ENCODE measurements at places on chromosomes 4 and X. TPM values are rescaled to one million over a fixed set of nuclear protein-coding genes. Genes with fewer than 3 reads are reported as not detected.

- no peak for DNase-seq
Measured at GRCh38 chrX:140815868-140816267, 106.3 kb downstream of the LINC00632 start.

- no peak for DNase-seq
Measured at GRCh38 chrX:98924511-98924910, 1485.6 kb downstream of the PCDH19 start.

GRCh38 chr4:123110147-123110546, 187.8 kb upstream of the NUDT6 start:
- no peak for DNase-seq

DNA sequence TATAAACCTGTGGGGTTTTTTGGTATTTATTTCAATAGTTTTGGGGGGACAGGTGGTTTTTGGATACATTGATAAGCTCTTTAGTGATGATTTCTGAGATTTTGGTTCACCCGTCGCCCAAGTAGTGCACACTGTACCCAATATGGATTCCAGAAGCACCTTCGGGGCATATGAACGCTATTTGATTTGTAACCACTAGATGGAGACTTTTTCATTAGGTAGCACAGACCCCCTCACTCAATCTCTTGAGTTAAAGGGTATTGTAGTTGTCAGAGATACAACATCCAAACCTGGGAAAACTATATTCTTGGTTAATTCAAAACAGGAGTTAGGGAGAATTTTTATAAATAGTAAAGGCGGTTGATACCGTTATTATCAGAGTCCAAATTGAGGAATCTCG, 79.8 kb downstream of the SPANXN3 start:
- no peak for DNase-seq

- no peak for DNase-seq
Measured at GRCh38 chr4:11839889-11840288, 411.2 kb upstream of the HS3ST1 start.

- no peak for DNase-seq
Measured at GRCh38 chr4:155060419-155060818, 148.0 kb upstream of the NPY2R start.

DNA sequence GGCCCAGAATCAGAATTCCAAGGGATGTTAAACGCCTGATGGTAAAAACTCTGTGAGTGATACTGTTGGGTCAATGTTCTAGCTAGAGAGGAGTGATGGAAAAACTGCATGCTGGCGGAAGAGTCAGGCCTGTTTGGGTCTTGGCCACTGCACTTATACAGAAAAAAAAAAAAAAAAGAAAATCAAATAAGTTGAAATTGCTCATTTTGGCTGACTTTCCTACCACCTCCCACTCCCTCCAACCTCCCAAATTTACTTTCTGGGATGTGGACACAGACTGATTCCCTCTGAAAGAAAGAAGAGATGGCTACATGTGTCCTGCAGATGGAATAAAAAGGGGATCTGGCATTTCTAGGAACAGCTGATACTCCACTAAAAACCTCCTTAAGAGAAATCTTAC, 234.1 kb upstream of the GIMD1 start:
- DNase-seq, result no peak

DNA sequence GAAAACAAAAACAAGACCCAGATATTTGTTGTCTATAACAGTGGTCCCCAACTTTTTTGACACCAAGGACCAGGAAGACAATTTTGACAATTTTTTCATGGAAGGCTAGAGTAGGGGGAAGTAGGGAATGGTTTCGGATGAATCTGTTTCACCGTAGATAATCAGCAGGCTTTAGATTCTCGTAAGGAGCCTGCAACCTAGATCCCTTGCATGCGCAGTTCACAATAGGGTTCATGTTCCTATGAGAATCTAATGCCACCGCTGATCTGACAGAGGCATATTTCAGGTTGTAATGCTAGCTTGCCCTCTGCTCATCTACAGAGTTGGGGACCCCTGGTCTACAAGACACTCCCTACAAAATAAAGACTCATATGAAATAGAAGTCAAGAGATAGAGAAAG, 229.8 kb downstream of the NDST4 start:
- no peak for DNase-seq

The BRS3 gene
- polyA plus RNA-seq, result not detected

GRCh38 chrX:107659286-107659685, 31.0 kb downstream of the PRPS1 start:
- DNase-seq, result no peak

The MAGEB1 gene
- polyA plus RNA-seq, result not detected

GRCh38 chrX:106932492-106932923, 12.3 kb downstream of the CLDN2 start:
- DNase-seq, result no peak

The ZNF630 gene
- 0.77 TPM for polyA plus RNA-seq

DNA sequence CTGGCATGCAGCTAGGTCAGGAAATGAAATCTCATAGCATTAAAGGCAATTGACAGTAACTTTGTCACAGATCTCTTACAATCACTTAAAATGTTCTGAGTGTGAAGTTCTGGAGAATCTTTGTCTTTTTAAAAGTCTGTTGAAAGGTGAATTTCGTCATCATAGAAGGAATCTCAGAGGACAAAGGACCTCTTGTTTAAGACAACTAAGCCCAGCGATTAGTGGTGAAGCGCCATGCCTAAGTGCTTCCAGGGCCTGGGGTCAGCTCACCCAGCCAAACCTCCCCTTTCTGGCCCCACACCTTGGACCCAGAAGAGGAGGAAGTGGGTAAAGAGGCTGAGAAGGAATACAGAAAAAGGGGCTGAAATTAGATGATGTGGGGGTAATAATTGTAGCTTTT, 8.5 kb downstream of the FRMD7 start:
- no peak for DNase-seq

- no peak for DNase-seq
Measured at GRCh38 chr4:77505275-77505957, 100.2 kb upstream of the CXCL13 start.

GRCh38 chrX:133337250-133337649, 78.0 kb downstream of the GPC4 start:
- DNase-seq, result no peak

GRCh38 chr4:48321312-48321711, 20.0 kb upstream of the SLAIN2 start:
- no peak for DNase-seq

GRCh38 chrX:27008486-27008885, 454.7 kb downstream of the PPP4R3C start:
- no peak for DNase-seq

DNA sequence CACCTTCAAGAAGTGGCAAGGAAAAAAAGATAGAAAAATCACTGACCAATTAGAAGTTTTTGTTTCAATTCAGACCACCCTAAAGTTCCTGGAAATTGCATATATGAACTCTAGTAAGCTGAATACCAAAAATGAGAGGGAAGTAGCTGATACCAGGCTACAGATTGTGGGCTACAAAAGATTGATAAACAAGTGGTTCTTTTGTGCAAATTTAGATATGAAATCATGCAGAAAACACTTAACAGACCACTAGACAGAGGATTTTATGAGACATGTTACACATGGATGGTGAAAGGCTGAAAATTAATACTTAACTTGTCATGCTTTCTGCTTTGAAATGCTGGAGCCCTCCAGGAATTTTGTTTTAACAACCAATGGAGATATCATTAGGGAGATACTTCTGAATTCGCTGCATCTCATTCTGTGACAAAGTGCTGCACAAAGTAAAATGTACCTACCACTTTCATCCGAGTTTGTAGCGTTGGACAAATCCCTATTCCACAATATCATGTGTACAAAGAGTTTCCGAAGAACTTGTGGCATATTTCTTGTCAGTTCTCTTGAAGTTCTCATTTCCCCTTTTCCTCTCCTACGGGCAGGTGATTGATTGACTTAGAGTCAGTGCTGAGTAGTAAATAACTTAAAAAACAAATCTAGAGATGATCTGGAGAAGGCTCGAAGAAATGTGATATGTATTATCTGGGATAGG, 235.0 kb downstream of the PALLD start:
- DNase-seq, result no peak

The AR gene
- polyA plus RNA-seq, result 11.6 TPM

DNA sequence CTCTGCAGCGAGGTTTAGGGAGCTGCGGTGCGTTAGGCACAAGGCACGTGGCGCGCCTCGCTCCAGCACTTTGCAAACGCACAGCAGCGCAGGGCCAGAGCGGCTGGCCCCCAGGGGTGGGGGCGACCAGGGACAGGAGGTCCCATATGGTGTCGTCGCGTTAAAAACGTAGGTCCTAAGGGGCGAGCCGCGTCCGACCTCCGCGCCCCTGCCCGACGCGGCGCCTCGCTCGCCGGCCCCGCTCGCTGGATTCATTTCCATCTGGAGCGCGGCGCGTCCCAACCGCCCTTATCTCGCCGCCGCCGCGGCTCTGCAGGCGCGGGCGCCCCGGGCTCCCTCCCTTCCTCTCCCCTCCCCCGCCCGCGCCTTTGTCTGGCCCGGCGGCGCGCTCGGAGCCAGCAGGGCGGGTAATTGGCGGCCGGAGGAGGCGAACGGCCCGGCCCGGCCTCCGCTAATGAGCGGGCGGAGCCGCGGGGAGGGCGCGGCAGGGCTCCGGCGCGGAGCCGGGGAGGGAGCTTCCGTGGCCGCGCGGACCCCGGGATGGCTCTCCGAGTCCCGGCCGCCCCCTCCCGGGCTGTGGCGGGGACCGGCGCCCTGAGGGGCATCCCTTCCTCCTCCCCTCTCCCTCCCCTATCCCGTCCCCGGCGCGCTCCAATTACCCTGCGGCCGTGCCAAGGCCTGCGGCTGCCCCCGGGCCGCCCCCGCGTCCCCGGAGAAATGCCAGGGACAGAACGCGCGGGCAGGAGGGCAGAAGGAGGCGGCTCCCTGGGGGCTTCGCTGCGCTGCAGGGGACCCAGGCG, 409.0 kb downstream of the BCOR start:
- DNase-seq, result no peak

- no peak for DNase-seq
Measured at GRCh38 chrX:11792461-11793421, 34.7 kb downstream of the MSL3 start.

The TSC22D3 gene
- polyA plus RNA-seq, result 25.3 TPM

GRCh38 chrX:69104756-69105434, 60.4 kb downstream of the PJA1 start:
- DNase-seq, result no peak

GRCh38 chrX:133559909-133560308, 144.6 kb upstream of the GPC4 start:
- DNase-seq, result no peak

DNA sequence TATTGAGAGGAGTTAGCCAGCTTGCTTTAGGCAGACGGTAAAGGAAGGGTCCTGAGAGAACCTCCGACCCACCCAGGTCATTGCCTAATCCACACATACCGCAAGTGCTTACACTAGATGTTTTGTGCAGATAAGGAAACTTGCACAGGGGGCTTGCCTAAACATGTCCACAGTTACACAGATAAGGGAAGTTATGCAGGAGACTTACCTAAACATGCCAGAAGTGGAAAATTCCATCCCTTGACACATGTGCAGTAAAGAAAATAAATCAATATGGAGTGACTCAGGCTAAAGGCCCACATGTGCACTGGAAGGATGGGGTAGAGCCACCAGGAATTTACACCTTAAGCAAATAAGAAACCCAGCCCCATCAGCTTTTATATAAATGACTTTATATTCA, 232.8 kb upstream of the HDX start:
- no peak for DNase-seq

GRCh38 chr4:147173322-147173721, 227.7 kb upstream of the TTC29 start:
- DNase-seq, result no peak

The CFAP47 gene
- polyA plus RNA-seq, result not detected

- no peak for DNase-seq
Measured at GRCh38 chrX:129449148-129449547, 74.1 kb downstream of the SMARCA1 start.

- DNase-seq, result peak; percentile 87
Measured at GRCh38 chr4:159229164-159229563, 126.3 kb downstream of the RAPGEF2 start.

- DNase-seq, result no peak
Measured at GRCh38 chr4:2721586-2721985, 34.5 kb downstream of the TNIP2 start.

The RS1 gene
- polyA plus RNA-seq, result not detected

The OTUD4 gene
- 27.1 TPM for polyA plus RNA-seq

DNA sequence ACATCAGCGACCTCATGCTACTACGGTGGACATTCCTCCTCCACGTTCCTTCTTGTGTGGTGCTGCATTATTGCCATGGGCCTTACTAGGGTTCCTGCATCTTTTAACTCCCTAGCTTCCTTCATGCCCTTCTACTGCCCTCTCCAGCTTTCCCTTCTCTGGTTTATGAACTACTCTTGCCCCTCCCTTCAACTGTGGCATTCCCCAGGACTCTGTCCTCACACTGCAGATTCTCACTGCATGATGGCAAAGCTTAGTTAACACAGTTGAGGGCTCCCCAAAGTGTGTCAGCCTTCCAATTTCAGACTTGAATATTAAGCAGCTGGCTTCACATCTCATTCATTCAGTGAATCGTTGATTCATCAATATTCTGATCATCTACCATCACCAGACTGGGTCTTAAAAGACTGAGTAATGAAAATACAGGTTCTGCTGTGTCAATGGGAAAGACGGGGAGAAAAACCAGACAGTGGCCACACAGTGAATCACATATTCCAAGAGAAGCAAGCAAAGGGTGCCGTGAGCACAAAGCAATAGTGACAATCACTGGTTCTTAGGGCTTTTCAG, 53.0 kb downstream of the ZFX start:
- DNase-seq, result no peak

DNA sequence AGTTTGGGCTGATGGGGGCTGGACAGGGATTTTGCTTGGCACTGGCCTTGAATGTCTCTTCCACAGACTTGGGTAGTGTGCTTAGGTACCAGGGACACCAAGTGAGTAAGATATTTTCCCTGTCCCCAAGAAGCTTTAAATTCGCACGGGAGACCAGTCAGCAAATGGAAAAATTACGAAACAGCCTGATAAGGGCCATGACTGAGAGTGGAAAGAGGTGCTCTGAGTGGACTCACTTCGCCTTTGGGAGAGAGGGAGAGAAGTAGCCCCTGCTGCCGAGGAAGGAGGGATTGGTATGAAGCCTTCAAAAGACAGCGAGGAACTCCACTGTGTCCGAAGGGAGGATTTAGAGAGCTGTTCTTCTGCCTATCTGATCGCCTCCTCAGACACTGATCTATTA, 2.6 kb downstream of the LSM6 start:
- DNase-seq, result no peak

The MAGIX gene
- polyA plus RNA-seq, result 0.82 TPM

GRCh38 chr4:51918251-51918650, 75.3 kb downstream of the DCUN1D4 start:
- peak; percentile 6 for DNase-seq

GRCh38 chrX:150405006-150405405, 41.9 kb downstream of the MAMLD1 start:
- DNase-seq, result no peak

The CACNA1F gene
- polyA plus RNA-seq, result not detected

Measured in AG04450 (cell line).